Activated CD4-positive, alpha-beta memory T cell treated with anti-CD3 and anti-CD28 coated beads for 36 hours (primary cell): ENCODE measurements at places on chromosomes 2 and 18. TPM values are rescaled to one million over a fixed set of nuclear protein-coding genes. Genes with fewer than 3 reads are reported as not detected.

DNA sequence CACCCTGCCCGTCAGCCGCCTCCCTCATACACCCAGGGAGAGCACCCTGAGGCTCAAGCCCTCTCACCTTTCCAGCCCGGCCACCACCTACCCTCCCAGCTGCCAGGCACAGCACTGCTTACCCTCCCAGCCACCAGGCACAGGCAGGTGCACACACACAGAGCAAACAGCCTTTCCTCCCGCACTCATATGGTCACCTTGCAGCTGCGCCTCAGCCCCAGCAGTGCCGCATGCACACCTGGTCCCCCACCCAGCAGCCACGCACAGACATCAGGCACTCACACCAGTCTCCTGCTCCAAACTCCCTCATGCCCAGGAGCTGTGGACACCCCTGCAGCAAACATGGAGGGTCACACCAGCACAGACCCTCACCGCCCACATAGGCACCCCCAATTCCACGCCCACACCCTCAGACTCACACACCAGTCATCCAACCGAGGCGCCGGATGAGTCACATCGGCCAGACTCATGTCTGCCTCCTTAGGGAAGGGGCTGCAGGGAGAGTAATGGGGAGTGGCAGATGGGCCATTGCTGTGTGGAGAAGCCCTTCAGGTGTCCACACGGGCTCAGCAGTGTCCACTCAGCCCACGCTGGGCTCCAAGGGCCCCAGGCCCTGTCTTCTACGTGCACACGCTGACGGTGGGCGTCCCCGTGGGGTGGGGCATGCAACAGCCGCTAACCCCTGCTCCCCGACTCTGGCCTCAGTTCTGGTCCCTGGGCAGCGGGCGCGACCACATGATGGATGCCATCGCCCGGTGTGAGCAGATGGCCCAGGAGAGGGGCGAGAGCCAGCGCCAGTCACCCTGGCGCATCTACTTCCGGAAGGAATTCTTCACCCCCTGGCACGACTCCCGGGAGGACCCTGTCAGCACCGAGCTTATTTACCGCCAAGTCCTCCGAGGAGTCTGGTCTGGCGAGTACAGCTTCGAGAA is 22.3 kb upstream of the GPR17 start:
- DNase-seq, result no peak

GRCh38 chr2:118442996-118443553 is 354.8 kb downstream of the INSIG2 start:
- no peak for DNase-seq

GRCh38 chr18:37537868-37538525 is 27.6 kb downstream of the CELF4 start:
- peak; percentile 62 for DNase-seq

GRCh38 chr18:79864006-79864725 is 66.4 kb downstream of the KCNG2 start:
- peak; percentile 3 for DNase-seq

- DNase-seq, result peak; percentile 89
Measured at GRCh38 chr2:11778923-11779757, 32.7 kb downstream of the LPIN1 start.

DNA sequence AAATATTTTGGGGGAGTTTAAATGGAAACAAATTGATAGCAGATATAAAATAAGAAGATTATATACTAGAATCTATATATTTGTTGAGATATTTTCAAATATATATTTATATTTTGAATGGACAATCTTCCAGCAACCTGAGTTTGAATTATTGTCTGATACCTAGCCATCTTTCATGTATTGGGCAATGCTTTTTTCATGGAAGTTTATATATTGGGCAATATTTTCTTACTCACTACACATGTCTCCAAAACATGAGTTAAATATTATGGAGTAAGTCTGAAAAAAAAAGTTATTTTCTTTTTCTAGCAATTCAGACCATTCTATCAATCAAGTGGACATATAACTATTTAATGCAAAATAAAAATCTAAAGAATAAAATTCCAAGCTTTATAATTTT is 295.2 kb downstream of the NYAP2 start:
- no peak for DNase-seq

GRCh38 chr18:12028674-12029073 is 47.4 kb downstream of the IMPA2 start:
- DNase-seq, result no peak

DNA sequence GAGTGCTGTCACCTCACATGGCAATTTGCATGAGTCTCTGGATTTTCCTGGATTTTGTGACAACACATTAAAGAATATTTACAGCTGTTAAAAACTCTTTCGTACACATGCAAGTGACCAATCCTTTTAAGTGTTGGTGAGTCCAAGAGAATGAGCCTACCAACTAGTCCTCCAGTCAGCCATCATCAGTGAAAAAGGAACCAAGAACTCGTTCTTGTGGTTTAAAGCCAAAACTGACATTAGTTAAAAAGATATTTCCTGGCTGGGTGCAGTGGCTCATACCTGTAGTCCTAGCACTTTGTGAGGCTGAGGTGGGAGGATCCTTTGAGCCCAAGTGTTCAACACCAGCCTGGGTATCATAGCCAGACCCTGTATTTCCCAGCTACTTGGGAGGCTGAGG is 215.4 kb upstream of the ITGA4 start:
- DNase-seq, result peak; percentile 46

- DNase-seq, result peak; percentile 72
Measured at GRCh38 chr2:136310005-136310495, 192.1 kb upstream of the CXCR4 start.

- no peak for DNase-seq
Measured at GRCh38 chr18:55097456-55098170, 138.4 kb upstream of the CCDC68 start.

GRCh38 chr18:74692367-74693013 is 94.8 kb downstream of the ZNF407 start:
- no peak for DNase-seq

- DNase-seq, result no peak
Measured at GRCh38 chr2:240847817-240848216, 20.8 kb upstream of the AGXT start.

- no peak for DNase-seq
Measured at GRCh38 chr18:68942230-68942629, 144.3 kb downstream of the CCDC102B start.

Gene SERPINB3
- not detected for total RNA-seq

Gene DPYSL5
- not detected for total RNA-seq

Gene ELOA2
- not detected for total RNA-seq
